ENCODE measurements at places on chromosomes 1 and 21.

DNA sequence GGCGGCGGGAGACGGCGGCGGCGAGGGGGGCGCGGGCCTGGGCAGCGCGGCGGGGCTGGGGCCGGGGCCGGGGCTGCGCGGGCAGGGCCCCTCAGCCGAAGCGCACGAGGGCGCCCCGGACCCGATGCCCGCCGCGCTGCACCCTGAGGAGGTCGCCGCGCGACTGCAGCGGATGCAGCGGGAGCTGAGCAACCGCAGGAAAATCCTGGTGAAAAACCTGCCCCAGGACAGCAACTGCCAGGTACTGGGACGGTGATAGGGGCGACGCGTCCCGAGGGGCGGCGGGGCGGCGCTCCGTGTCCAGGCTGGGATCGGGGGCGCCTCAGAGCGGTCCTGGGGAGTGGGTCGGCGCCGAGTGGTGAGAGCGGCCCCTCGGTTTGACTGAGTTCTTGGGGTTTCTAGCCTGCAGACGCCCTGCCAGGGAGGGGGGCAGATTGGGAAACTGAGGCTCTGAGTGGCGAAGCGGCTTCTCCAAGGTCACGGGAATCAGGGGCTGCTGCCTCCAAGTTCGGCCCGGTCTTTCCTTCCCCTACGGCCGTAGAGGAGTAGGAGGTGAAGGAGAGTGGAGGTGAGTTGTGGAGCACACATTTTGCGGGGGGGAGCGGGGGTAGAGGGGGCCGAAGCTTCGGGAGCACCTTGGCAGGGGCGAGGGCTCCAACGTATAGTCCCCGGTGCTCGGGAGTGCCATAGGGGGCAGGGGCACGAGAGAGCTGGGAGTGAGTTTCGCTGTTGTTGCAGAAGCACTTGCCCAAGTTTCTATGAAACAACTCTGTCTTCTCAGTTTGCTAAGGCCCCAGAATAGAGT is 508 bp downstream of the RAVER2 start:
- DNase-seq: peak; percentile 17

DNA sequence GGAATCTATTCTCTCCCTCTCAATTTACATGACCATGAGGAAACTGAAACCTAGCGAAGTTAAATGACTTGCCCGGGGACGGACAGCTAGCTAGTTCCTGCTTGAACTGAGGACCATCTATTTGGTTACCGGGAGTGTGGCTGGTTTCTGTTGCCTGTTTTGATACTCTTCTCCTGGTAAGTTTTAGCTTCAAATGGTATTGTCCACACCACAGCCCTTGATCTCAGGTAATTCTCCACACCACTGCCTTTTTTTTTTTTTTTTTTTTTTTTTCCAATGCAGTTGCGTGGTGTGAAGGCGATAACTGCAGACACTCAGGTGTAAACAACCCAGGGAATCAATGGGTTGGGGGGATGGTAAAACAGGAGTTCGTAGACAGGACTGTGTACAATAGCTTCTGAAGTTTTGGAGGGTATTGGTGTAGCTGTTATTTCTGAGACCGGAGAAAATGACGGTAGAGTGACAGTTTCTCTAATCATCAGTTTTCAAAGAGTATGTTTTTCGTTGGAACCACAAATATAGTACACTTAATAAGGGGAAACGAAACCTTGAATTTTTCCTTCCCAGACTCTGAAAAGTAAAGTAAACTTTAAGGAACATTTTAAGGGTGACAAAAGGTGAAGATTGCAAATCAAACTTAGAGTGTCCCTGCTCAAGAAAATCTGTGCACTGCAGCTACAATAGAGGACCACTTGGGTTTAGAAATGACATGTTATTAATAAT is 125.3 kb upstream of the CACYBP start:
- no peak for DNase-seq

- DNase-seq: no peak
These were observed 14.9 kb upstream of the NUP133 start for GRCh38 chr1:229523052-229523451.

DNA sequence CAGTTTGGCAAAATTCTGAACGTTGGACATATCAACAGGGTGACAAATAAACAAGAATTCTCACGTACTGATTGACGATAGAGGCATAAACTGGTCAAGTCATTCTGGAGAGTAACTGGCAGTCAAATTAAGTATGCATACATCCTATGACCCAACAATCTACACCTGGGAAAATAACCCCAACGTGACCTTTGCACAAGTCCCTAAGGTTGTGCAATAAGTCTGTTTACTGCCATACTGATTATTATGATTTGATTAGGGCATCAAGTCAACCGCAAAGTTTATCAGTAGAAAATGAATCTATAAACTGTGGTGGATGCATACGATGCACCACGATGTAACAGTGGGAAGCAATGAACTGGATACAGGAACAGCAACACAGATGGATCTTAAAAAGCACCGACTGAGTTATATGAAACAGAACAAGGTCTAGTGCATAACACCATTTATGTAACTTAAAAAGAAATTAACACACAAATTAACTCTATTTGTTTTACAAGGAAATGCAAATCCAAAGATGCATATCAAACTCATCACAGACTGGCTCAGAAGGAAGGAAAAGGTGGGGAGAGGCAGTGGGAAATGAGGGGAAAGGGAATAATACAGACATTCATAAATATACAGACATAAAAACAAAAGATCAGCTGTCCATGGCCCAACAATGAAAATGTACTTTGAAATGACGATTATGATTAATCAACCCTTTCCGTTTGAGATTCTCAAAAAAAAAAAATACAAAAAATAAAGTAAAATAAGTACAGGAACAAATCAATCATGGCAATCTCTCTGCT is 41.0 kb upstream of the SEC16B start:
- no peak for DNase-seq

DNA sequence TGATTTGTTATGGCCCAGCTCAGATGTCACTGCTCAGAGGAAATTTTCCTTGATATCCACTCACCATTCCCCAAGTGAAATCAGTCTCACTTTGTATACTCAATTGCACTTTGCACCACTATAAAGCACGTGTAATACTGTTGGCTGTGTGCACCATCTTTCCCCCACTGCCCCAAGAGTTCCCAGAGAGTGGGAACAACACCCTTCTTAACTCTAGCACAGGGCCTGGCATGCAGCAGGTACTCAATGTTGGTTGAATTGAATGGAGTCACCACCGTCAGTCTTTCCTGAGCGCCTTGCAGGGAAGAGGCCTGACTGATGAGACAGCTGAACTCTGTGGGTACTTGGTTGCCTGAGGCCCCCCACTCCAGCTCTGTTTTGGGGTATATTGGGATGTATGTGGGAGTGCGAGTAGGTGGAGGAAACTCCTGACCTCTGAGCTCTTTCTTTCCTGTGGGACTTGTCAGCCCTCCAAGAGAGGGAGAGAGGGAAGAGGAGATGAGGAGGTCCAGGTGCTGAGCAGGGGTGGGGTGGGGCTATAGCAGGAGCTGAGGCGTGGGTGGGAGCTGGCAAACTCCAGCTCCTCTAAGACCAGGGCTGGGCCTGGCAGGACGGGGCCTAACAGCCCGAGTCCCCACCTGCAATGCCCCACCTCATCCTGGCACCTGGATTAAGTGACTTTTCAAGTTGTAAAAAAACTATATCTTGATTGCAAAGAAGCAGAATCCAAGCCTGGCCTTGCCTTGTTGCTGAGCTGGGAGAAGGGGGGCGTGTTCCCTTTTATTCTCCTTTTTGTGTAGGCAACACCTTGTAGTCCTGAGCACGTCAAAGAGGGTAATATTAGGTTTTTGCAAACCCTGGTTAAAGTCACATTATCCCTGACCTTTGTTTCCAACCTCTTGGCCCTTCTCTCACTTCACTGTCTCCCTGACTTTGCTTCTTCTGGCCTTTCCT is 19.4 kb upstream of the WASF2 start:
- no peak for DNase-seq

DNA sequence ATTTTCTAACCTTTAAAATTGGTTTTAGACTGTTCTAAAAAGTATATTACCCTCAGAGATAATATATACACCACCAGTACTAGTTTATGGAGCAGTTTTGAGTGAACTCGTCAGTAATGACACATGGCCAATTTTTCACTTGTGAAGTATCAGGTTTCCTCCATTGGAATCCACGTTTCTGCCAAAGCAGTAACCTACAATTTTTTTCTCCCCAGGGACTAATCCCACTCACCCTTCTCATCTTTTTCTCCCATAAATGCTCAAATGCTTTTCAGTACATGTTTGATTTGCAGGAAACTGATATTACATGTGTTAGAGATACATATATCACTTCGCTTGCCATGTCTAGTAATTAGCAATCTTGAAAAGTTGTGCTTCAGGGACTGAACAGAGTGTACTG is 94.1 kb downstream of the COL24A1 start:
- no peak for DNase-seq

- no peak for DNase-seq
These were observed 116.1 kb downstream of the DENND1B start for GRCh38 chr1:197659171-197659570.

- no peak for DNase-seq
These were observed 7.2 kb downstream of the TUFT1 start for GRCh38 chr1:151547119-151547899.

GRCh38 chr1:83491930-83492329 is 507.0 kb downstream of the TTLL7 start:
- no peak for DNase-seq

- no peak for DNase-seq
These were observed 13.5 kb upstream of the HJV start for GRCh38 chr1:146035048-146035423.

DNA sequence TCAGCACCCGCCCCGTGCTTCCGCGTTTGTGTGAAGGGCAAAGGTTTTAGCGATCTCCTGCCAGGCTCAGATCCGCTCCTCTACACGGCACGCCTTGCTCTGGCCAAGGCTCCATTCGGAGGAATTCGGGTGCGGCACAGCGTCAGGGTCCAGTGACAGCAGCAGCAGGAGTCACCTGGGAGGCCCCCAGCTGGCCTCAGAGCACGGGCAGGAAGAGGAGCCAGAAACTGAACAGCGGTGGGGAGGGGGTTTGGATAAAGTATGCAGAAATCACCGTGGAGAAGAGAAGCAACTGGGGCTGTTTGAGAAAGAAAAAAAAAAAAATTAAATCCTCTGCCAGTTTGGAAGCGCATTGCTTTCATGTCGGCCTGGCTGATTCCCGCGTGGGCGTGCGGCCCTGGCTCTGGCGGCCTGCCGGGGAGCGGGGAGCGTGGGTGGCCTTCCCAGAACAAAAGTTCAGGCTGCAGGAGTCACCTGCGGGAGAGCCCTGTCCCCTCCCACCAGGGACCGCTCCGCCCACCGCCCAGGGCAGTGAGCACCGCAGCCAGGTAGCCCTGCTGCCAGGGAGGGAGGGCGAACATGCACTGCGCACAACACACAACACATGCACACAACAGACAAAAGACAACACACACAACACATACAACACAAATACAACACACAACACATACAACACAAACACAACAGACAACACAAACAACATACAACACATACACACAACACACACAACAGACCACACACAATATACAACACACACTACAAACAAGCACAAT is 107.6 kb downstream of the ETS2 start:
- DNase-seq: no peak

DNA sequence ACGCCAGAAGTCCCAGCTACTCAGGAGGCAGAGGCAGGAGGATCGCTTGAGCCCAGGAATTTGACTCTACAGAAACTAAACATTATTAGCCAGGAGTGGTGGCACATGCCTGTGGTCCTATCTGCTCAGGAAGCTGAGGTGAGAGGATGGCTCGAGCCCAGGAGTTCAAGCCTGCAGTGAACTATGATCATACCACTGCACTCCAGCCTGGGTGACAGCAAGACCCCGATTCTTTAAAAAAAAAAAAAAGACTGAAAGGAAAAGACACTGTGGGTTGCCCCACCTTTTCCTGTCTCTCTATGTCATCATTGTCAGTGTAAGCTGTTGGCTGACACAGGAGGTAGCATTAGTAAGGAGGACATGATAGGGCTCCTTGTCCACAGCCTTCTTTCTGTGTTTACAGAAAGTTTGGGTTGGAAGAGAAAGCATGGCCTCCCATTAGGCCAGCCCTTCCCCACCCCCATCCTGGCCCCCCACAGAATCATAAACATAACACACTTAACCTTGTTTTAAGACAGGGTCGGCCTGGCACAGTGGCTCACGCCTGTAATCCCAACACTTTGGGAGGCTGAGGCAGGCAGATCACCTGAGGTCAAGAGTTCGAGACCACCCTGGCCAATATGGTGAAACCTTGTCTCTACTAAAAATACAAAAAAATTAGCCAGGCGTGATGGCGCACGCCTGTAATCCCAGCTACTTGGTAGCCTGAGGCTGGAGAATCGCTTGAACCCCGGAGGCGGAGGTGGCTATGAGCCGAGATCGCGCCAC is 20.6 kb upstream of the RCAN3 start:
- DNase-seq: peak; percentile 68

- no peak for DNase-seq
These were observed 28.2 kb upstream of the FCRL4 start for GRCh38 chr1:157626099-157626498.

DNA sequence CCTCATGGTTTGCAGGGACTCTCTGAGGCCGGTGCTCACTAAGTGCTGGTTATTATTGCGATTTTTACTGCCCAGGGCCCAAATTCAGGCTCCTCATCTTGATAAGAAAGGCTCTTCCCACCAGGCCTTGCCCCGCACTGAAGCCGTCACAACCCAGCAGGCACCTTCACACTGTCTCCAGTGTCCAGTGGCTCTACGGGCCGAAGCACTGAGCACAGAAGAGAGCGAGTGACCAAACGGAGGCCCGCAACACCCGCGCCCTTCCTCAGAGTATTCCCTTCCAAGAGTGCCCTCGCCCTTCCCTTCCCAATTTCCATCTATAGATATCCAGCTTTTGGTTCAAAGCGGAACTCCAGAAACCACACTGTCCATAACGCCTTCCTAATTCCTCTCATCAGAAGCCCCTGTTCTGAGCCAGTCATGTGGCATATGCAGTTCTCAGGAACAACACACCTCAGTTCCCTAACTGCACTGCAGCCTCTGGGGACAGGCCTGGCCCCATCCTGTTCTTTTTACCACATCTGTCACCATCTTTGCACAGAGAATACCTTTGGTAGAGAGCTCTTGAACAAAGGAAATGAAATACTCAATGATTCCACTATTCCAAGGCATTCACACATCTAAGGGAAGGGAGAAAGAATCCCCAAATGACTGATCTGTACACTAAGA is 15.1 kb downstream of the FALEC start:
- DNase-seq: no peak

GRCh38 chr21:42581993-42582786 is 68.5 kb downstream of the SLC37A1 start:
- no peak for DNase-seq

All from CD4-positive, alpha-beta T cell treated with Interleukin-6 at 100 ng/mL for 8 hours (primary cell).